ENCODE measurements at places on chromosomes 2 and 18. TPM values are rescaled to one million over a fixed set of nuclear protein-coding genes. Genes with fewer than 3 reads are reported as not detected.
A peak's percentile ranks its signal among the peaks of the same experiment; 100 is the strongest.

- DNase-seq, result no peak
Measured at GRCh38 chr2:18820966-18821365, 231.6 kb upstream of the NT5C1B start.

DNA sequence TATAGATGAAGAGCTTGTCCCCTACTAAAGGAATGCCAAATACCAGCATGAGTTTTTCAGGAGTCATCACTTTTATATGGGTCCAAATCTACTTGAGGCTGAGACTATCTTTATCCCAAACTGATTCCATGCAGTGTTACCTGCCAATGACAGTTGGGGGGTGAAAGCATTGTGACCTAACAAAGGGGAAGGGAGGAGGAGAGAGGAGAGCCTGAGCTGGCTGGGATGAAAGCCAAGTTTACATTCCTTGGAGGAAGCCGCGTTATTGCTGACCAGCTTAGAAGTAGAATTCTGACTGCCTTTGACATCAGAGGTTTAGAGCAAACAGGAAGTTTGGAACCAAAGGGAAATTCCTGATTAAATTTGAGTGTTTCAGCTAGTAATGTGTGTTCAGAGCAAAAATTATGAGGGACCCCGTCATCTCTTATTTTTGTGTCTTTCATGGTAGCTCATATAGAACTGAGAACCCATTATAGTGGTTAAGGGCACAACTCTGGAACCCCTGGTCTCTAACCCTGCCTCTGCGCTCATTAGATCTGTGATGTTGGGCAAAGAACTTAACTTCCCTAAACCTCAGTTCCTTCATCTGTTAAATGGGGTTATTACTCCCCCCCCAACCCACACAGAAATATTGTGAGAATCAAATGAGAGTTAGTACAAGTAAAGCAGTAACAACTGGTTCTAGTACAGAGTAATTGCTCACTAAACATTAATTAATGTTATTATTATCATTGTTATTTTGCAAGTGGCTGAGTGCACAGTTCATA lies 199.3 kb upstream of the EPAS1 start:
- peak; percentile 63 for DNase-seq

GRCh38 chr18:50877545-50878265 lies 1.2 kb upstream of the ME2 start:
- DNase-seq, result no peak

GRCh38 chr2:43228321-43228751 lies 1.9 kb upstream of the ZFP36L2 start:
- DNase-seq, result no peak

GRCh38 chr2:230944123-230944653 lies 19.1 kb upstream of the GPR55 start:
- no peak for DNase-seq

- DNase-seq, result no peak
Measured at GRCh38 chr18:36303211-36303844, 5.8 kb downstream of the FHOD3 start.

GRCh38 chr2:86807468-86808275 lies 17.0 kb upstream of the CD8A start:
- peak; percentile 78 for DNase-seq

GRCh38 chr2:229810786-229811185 lies 96.4 kb upstream of the DNER start:
- no peak for DNase-seq

- no peak for DNase-seq
Measured at GRCh38 chr18:26689226-26689879, 141.0 kb upstream of the KCTD1 start.

- DNase-seq, result no peak
Measured at GRCh38 chr2:157940024-157940423, 63.9 kb upstream of the ACVR1 start.

- no peak for DNase-seq
Measured at GRCh38 chr2:177717831-177718618, 325.5 kb downstream of the AGPS start.

- DNase-seq, result no peak
Measured at GRCh38 chr2:115584507-115584906, 1142.1 kb downstream of the DPP10 start.

GRCh38 chr2:54858021-54858681 lies 134.7 kb downstream of the EML6 start:
- no peak for DNase-seq

GRCh38 chr2:74255660-74256213 lies 57.3 kb downstream of the MTHFD2 start:
- DNase-seq, result no peak

GRCh38 chr2:164599954-164600589 lies 21.2 kb downstream of the GRB14 start:
- peak; percentile 71 for DNase-seq

GRCh38 chr2:239790721-239791120 lies 234.4 kb downstream of the NDUFA10 start:
- no peak for DNase-seq

- no peak for DNase-seq
Measured at GRCh38 chr2:46657042-46657504, 177.7 kb downstream of the TMEM247 start.

- DNase-seq, result no peak
Measured at GRCh38 chr2:216012830-216013079, 596 bp downstream of the MREG start.

- DNase-seq, result no peak
Measured at GRCh38 chr2:2007551-2008501, 263.5 kb upstream of the PXDN start.

GRCh38 chr2:63364866-63365265 lies 223.4 kb downstream of the WDPCP start:
- DNase-seq, result no peak

DNA sequence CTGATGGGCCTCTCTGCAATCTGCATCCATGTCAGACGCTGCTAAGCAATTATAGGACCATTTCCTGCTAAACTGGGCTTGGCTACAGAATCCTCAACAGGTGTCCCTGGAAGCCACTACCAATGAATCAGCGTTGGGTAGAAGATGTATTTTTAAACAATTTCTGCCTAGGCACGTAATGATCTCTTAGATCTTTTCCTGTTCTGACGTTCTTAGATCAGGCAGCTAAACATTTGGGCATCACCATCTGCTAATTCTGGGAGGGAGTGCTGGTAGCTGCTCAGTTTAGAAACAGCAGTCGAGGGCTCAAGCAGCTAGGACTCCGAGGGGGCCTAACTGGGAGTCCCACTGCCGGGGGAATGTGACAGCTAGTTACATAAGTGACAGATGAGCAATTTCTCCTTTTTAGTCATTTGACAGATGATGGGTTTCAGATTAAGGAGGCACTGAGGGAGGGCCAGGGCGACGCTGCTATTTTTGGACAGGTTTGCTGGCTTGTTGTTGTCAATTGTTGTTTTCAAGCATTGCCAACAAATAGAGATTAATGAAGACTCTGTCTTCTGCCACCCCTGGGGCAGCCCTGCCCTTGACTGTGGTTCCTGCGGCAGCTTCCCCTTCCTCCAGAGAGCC lies 92.7 kb downstream of the MRO start:
- DNase-seq, result no peak

GRCh38 chr2:196075196-196075595 lies 6.6 kb upstream of the DNAH7 start:
- DNase-seq, result no peak

DNA sequence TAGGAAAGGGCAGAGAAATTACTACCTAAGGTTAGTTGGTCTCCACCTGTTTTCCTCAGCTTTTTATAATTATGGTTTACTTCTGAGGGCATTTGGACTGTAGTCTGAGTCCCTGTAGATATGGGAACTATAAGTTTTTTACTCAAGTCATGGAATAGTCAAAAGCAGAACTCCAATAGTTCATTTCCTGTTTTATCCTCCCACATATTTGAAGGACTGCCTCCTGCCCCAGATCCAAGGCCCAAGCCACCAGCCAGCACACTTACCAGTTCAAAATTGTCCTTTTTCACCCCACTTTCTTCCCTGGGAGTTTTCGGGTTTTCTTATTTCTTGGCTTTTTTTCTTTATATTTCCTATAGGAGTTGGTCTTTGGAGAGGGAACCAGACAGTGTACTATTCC lies 164.1 kb downstream of the MBD5 start:
- no peak for DNase-seq

DNA sequence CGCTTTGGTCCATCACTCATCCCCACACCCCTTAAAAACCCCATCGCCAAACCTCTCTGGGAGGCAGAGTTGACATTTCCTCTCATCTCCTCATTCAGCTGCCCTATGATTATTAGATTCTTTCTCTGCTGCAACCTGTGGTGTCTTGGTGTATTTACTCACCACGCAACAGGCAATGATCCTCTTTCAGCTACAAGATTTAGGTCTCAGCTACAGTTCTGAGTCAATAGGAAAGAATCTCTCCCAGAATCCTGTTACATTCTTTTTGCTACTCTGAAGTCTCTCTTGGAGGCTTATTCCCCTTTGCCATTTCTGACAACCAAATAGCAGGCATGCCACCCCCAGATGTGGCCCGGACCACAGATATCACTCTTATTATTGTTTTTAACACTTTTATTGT lies 468.3 kb upstream of the GYPC start:
- no peak for DNase-seq

- no peak for DNase-seq
Measured at GRCh38 chr2:204170411-204170810, 233.8 kb downstream of the ICOS start.

- DNase-seq, result no peak
Measured at GRCh38 chr2:192128655-192129054, 66.1 kb downstream of the TMEFF2 start.

The CRYGC gene
- total RNA-seq, result not detected

The ASB18 gene
- total RNA-seq, result not detected

The SKOR2 gene
- not detected for total RNA-seq

The ARHGEF4 gene
- 5.9 TPM for total RNA-seq

The FAM124B gene
- total RNA-seq, result not detected

The STAT4 gene
- total RNA-seq, result 1.3 TPM

The WDR75 gene
- total RNA-seq, result 57.7 TPM

The GREB1 gene
- 0.54 TPM for total RNA-seq

The CAVIN2 gene
- total RNA-seq, result not detected

The TMEM18 gene
- 18.9 TPM for total RNA-seq

The FAM237A gene
- total RNA-seq, result not detected

The SRD5A2 gene
- not detected for total RNA-seq

The EVA1A gene
- total RNA-seq, result not detected

The PJVK gene
- total RNA-seq, result 4.3 TPM

The SCG2 gene
- 0.56 TPM for total RNA-seq
